ENCODE measurements at places on chromosomes 3 and 15.
A peak's percentile ranks its signal among the peaks of the same experiment; 100 is the strongest.

- DNase-seq = no peak
Observed at GRCh38 chr3:181458857-181459256, 252.9 kb upstream of the SOX2 start.

DNA sequence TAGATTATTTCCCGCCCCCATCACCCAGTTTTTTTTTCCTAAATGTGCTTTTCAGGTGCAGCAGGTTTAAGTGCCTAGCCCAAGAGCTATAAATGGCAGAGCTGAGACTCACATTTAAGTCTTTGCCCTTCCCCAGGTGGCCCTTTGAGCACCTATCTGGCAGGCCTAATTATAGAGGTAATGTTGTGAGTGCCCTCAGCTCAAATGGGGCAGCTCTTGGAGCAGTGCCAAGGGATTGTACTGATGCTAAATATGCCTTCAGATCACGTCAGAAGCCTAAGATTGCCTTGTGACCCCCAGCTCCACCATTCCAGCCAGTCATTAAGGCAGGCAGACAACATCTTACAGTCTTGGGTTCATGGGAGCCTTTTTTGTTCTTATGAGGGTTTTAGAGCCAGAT is 159.5 kb downstream of the RPLP1 start:
- no peak for DNase-seq

DNA sequence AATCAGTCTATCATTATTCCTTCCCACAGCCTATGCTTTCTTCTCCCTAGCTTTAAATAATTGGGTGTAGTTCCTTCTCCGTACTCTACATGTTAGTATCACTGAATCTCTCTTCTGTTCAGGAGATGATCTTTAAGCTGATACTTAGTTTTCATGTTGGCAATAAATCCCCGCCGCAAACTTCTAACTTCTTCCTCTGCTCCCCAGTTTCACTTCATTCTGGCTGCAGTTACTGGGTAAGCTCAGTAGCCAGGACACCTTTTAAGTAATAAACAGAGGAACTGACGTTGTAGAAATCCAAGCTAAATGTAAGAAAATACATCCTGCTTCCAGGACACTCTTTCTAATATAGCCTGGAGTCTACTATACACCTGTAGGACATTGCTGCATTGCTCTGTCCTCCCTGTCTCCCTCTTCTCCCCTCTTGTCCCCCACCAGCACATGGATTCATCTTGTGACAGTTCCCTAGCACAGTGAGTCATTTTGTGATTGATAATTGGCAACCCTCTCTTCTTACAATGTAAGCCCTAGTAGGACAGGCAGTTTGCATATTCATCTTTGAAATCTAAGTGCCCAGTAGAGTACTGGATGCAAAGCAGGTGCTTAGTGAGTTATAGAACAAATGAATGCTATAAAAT is 598.2 kb downstream of the UNC13C start:
- DNase-seq = no peak

DNA sequence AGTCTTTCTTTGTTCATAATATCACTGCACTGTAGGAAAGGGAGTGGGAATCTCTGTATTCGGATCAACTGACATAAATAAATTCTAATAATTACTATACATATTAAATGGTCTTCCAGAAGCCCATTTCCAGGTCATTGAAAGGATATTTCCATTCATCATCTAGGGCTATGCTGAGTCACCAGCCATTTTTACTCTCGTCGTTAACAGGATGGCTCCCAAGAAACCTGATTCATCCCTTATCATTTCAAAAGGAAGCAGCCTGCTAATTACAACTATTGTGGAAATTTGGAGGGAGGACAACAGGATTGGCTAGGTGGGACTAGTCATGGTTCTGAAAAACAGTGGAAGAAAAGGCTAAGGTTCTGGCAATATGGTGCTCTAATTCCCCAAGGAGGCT is 13.6 kb downstream of the GMNC start:
- DNase-seq = no peak

DNA sequence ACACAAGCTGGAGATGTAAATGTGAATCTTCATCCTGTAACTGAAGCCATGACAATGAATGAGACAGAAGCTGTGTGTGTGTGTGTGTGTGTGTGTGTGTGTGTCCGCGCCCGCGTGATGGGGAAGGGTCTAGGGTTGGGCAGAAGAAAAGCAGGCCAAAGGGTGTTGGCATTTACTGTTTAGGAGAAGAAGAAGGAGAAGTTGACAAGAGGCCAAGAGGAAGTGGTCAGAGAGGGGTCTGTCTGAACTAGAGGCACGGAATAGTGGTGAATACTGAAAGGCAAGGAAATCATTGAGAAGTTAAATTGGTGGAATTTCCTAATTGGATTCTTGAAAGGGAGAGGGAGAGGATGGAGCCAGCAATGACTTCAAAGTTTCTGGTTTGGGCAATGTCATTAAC is 5.6 kb upstream of the NCEH1 start:
- no peak for DNase-seq

DNA sequence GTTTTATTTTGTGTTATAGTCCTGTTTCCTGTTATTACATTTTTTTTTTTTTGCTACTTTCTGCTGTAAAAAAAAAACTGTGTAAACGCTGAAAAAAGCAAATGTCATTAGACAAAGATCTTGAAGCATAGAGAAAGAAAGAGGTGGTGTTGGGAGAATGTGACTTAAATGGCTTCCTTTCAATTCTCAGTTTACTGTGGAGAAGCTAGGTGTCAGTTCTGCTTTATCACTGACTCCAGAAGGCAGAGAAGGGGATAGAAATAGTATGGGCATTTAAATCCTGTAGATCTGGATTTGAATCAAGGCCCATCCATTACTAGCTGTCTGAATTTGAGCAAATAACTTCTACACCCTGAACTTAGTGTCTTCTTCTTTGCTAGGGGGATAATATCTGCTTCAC is 23.0 kb downstream of the PPM1L start:
- DNase-seq = no peak

GRCh38 chr3:143483214-143483613 is 363.6 kb downstream of the CHST2 start:
- no peak for DNase-seq

GRCh38 chr15:74613089-74613952 is 2.3 kb upstream of the CLK3 start:
- no peak for DNase-seq

GRCh38 chr3:157832588-157832987 is 273.6 kb downstream of the SHOX2 start:
- no peak for DNase-seq

DNA sequence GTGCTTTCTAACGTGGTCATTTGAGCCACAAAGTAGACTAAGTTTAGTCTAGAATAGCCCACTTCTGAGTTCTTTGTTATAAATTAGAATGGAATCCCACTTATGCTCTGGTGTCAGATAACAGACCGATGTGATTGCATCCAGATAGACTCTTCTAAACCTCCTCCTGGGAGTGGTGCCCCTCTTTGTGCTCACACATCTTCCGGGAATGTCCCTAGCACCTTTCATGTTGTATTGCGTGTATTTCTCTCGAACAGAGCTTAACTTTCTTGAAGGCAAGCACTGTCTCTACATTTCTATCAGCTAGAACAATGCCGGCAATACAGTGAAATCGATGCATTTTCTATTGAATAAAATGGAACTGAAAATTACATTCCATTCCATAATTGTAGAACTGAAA is 23.0 kb downstream of the CP start:
- no peak for DNase-seq

DNA sequence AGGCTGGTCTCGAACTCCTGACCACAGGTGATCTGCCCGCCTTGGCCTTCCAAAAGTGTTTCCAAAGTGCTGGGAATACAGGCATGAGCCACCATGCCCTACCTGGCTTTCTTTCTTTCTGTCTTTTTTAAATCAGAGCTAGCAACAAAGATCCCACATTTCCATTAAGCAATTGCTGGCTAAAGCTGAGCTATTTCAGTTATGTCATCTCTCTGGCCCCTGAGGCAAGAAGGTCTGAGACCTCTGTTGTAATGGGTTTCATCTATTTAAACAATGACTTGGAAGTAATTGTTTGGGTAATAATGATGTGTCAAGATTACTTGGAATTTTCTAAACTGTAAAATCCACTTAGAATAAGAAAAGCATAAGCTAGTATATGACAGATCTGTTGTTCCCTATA is 30.2 kb upstream of the CRBN start:
- no peak for DNase-seq

DNA sequence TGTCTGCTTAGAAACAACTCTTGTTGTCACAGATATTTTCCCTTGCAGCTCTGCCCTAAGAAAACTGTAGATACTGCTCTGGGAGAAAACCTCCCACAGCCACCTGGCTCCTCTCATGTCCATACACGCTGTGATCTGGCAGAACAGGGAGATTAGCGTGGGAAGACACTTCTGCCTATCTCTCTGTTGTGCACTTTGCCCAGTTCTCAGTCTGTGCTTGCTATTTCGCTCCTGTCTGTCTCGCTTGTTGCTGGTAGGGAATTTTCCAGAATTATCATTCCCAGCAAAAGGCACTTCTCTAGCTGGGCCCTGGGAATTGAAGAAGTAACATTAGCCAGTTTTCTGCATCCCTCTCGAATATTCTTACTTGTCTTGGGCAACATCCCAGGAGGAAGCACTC is 8.1 kb upstream of the GATM start:
- no peak for DNase-seq

DNA sequence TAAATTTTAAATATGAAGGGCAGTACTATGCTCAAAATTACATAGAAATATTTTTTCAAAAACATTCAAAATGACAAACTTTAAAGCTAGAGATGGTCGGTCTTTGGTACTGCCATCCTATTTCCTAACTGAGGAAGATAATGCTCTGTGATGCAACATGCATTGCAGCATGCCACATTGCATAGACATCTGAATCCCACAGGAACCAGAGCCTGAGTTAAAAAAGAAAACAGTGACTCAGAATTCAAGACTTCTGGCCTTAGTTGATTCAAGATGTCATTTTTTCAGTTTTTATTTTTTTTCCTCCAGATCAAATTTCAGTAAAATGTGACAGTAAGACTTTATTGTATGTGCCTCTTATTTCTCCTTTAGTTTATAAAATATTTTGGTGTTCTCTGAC is 33.1 kb downstream of the TP63 start:
- DNase-seq = no peak

- no peak for DNase-seq
Observed at GRCh38 chr3:72862314-72863090, 14.3 kb upstream of the SHQ1 start.

DNA sequence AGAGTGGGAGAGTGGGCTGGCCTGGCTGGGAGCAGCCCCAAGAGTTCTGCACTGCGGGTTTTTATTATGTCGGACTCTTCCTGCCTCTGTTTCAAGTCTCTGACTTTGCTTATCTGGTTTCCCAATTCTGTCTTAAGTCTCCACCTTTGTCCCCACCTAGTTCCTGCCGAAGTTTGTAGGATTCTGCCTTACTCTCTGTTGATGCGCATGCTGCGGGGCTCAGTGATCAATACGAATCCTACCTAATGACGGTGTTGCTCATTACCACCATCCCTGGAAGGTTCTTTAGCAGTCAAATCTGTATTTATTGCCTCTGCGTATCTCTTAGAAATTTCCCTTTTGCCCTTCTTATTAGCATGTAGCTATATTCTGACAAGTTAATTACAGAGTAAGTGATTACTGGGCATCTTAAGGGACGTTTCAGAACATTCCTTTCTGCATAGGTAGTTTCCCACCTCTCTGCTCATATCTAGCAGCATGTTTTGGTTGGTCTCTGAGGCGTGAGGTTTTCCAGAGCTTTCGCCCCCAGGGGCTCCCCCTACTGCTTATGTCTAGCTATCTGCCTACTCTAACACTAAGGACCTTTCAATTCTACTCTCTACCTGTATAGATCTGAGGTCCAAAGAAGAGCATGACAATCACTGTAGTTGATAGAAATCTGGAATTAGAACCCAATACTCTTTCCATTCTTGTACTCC is 236.0 kb upstream of the EIF1B start:
- no peak for DNase-seq

DNA sequence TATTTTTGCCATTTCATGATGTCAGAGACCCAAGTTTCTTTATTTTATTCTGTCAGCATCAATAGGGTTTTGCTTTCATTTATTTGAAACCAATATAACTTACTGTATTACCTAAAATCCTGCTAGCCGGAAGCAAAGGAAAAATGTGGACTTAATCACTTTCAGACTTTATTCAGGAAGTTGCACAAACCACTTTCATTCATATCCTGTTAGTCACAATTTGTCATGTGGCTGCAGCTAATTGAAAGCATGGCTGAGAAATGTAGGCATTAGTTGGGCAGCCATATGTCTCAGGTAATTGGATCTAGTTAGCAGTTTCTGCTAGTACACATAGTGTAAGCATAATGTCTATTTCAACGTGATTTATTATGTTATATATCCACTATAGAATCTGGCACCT is 462.3 kb upstream of the SGO1 start:
- DNase-seq = no peak

DNA sequence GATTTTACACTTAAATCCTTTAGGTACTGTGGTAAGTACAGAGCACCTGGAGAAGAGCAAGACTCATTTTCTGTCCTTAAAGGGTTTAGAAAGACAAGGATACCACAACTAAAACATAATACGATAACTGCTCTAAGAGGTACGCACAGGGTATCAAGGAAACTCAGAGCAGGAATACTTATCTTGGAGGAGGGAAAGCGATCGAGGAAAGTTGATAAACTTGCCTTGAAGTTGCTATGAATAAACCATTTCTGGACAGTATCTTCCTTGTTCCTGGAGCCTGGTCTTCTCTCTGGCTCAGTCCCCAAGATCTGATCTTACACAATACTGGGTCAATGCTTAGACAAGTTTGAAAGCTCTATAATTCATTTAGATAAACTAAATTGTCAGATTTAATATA is 17.6 kb upstream of the GATM start:
- no peak for DNase-seq

DNA sequence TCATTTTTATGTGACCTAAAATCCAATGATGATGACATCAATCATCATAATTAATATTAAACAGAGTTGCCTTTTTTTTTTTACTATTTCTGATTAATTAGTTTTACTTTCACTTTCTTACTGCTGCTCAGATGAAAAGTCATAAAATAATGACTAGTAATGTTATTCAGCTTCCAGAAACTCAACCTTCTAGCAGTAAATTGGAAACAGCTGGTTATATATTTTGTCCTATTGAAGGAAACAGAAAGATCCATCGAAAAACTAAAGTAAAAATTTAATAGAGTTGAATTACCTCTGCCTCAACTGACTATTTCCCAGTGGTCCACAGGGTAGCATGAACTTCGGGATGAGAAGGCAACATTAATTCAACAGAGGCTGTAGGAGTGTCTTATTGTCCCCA is 107.1 kb upstream of the PTX3 start:
- no peak for DNase-seq

GRCh38 chr15:62344806-62345539 is 179.9 kb upstream of the C2CD4B start:
- DNase-seq = peak; percentile 22

- peak; percentile 33 for DNase-seq
Observed at GRCh38 chr3:143970773-143971358, 757 bp upstream of the DIPK2A start.

Measured in effector CD4-positive, alpha-beta T cell (primary cell).